ENCODE measurements at places on chromosomes 1 and 21.

GRCh38 chr1:96538111-96538641 is 183.4 kb upstream of the PTBP2 start:
- peak; percentile 8 for DNase-seq

- DNase-seq, result no peak
These were observed 2.6 kb downstream of the HECTD3 start for GRCh38 chr1:45008516-45008915.

- DNase-seq, result no peak
These were observed 25.0 kb downstream of the PRMT2 start for GRCh38 chr21:46660505-46660904.

DNA sequence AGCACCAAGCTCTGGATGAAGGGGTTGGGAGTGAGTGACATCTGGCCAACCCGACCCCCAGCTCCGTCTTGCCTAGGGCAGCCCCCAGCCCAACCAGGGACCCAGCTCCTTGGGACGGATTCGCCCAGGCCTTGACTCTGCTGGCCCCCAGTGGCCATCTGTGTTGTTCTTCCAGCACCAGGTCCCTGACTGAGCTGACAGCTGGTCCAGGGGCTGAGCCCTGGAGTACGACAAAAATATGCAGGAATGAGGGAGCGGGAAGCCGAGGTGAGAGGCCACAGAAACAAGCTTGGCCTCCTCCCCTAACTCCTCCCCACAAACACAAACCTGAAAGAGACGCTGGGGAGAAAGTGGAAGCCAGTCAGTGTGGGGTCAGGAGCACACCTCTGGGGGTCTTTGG is 55.0 kb upstream of the PAX7 start:
- DNase-seq, result peak; percentile 73

DNA sequence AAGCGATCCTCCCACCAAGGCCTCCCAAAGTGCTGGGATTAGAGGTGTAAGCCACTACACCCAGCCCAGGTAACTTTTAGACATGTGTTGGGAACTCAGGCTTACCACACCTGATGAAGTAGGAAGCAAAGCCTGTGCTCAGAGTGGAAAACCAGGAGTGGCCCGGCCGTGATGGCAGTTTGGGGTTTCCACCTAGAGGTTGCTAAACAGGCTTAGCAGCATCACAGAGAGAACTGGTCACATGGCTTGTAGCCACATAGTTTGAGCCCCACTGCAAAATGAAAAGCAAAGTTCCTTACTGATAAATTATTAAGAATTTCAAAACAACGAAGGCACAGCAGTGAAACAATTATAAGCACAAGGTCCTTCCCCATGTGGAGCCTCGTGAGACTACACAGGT is 142.6 kb upstream of the CXADR start:
- DNase-seq, result peak; percentile 41

DNA sequence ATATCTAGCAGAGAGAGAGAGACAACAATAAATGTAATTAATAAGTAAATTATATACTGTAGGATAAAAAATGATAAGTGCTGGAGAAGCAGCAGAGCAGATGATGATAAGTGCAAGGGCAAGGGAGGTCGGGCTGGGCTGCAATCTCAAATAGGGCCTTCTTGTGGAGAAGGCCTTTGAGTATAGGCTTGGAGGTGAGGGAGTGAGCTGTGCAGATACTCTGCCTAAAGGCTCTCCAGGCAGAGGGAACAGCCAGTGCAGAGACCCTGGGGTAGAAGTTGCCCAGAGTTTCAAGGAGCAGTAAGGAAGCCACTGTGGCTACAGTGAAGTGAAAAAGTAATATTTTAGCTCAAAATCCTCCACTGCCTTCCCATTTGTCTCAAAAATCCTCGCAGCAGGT is 59.2 kb upstream of the HTR1D start:
- no peak for DNase-seq

DNA sequence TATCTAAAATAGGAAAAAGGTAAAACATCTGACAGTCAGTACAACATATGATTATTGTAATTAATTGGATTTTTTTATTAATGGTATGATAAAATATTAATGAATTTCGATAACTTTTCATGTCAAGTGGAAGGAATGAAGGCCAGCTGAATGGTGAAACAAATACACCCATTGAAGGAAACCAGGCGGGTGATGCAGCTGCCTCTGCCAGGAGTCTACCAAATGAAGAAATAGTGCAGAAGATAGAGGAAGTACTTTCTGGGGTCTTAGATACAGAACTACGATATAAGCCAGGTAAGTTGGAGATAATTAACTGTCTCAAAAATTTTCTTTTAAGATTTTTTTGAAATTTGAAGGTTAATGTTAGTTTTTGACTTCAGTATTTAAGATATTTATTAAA is 3.2 kb downstream of the SON start:
- DNase-seq, result no peak

- peak; percentile 24 for DNase-seq
These were observed 8.6 kb downstream of the YBEY start for GRCh38 chr21:46294647-46295176.

GRCh38 chr1:215635827-215636226 is 68.7 kb downstream of the KCTD3 start:
- DNase-seq, result peak; percentile 49

DNA sequence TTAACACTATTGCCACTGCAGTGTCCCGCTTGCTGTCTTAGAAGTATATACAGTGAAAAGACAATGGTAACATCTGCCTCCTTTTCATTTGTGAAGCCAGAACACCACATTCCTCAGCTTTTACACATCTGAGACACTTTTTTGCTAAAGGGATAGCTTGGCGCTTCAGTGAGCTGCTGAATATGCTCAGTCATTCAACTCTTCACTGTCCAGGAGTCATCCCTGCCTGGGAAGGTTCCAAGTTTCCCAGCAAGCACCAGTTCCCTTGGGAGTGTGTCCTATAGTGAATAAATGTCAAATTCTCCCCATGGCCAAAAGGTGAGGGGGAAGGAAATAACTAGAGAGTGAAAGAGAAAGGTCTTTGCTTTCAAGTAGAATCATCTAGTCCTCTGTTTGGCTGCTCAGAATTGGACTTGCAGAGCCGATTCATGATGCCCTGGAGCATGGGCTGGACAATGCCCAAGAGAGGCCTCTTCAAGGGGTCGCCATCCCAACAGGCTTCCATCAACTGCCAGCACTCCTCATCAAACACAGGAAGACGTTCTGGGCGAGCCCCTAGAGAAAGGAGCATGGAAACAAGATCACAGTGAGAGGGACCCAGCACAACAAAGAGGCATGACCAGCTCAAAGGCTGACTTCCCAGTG is 25.5 kb upstream of the RBBP5 start:
- no peak for DNase-seq
